ENCODE measurements at places on chromosomes 7 and 10. TPM values are rescaled to one million over a fixed set of nuclear protein-coding genes. Genes with fewer than 3 reads are reported as not detected.
A peak's percentile ranks its signal among the peaks of the same experiment; 100 is the strongest.

GRCh38 chr7:5822742-5823503 lies 41.5 kb upstream of the RNF216 start:
- no peaks in the 10 kb centered on the region for H3K36me3 ChIP-seq
- no peaks in the 10 kb centered on the region for H3K27me3 ChIP-seq
- peaks cover 5% of the 10 kb centered on the region for H3K4me1 ChIP-seq

- H3K4me3 ChIP-seq = peak overlapping the region; percentile 31
- no peaks in the 10 kb centered on the region for H3K27me3 ChIP-seq
- H3K36me3 ChIP-seq = no peaks in the 10 kb centered on the region
- peaks cover 4% of the 10 kb centered on the region for H3K4me1 ChIP-seq
- peak overlapping the region; percentile 87 for H3K27ac ChIP-seq
These were observed 41.1 kb downstream of the ZC3HC1 start for GRCh38 chr7:130009848-130010688.

The ADRB1 gene
- total RNA-seq = 2.0 TPM

The STRIP2 gene
- total RNA-seq = 1.00 TPM

All from type B pancreatic cell (in vitro differentiated cells).